NCI-H1105 (cell line): ENCODE measurements at places on chromosomes 4 and X.
A peak's percentile ranks its signal among the peaks of the same experiment; 100 is the strongest.

- DNase-seq: no peak
These were observed 6.9 kb downstream of the FABP2 start for GRCh38 chr4:119315036-119315435.

DNA sequence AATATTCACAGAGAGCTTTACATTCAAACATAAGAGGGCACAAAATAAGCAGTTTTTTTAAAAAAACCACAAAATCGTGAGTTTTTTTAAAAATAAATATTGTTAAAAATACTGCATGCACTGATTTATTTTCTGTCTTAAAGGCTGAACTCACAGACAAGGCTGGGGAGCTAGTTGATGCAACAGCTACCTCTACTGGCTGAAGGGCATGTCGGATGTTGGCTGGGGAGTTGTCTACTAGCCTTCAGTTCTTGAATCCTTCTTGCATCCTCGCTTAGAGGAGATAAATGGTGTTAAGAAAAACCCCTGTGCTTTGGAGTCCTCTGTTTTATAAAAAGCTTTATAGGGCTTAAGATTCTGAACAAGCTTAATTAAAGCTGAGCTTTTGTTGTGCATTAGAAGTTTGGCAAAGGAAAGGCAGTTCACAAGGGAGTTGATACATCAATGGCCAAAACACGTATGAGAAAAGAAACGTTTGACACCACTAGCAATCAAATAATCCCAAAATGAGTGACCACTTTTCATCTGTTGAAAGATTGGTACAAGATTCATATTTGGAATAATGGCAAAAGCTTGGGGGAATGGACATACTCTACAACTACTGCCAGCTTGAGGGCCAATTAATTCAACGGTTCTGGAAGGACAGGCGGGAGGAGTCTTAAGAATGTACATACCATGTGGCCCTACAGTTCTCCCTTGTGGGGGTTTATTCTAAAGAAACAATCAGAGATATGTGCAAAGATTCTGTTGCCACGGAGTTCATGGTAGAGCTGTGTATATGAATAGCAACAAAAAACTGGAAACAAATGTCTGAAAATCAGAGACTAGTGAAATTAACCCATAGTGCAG, 94.7 kb downstream of the SEL1L3 start:
- peak; percentile 12 for DNase-seq

- no peak for DNase-seq
These were observed 26.5 kb downstream of the DCHS2 start for GRCh38 chr4:154465085-154465484.

DNA sequence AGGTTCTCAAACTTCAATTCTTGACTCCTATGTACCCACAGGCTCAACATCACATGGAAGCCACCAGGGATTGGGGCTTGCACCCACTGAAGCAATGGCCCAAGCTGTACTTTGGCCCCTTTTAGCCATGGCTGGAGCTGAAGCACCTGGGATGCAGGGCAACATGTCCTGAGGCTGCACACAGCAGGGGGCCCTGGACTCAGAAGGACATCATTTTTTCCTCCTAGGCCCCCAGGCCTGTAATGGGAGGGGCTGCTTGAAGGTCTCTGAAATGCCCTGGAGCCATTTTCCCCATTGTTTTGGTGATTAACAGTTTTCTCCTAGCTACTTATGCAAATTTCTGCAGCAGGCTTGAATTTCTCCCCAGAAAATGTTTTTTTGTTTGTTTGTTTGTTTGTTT, 465.1 kb upstream of the PCDH10 start:
- DNase-seq: no peak

GRCh38 chr4:8861576-8862295, 9.9 kb downstream of the HMX1 start:
- DNase-seq: peak; percentile 20

DNA sequence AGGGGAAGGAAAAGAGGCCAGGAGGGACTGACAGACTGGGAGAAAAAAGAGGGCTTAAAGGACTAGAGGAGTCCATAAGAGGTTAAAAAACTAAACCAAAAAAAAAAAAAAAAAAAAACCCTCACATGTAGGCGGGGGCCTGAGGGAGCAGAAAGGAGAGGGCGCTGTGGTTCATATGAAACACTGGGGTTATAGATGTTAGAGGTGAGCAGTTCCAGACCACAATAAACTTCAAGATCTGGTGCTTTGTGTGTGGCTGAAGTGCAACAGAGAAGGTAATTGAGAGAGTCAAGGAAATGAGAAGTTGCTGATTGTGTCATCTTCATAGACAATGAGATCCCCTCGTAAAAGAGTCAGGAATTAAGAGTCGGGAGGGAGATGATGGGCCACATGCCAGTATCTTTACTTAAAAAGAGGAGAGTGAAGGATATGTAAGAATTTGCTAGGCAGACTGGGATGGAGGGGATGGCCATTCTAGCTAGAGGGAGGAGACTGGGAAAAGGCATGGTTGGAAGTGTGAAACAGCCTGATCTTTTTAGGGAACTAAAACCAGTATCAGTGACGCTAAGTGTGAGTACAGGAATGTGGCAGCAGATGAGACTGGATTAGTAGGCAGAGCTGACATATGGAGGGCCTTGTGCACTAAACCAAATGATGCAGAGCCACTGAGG, 18.4 kb upstream of the OGT start:
- no peak for DNase-seq

DNA sequence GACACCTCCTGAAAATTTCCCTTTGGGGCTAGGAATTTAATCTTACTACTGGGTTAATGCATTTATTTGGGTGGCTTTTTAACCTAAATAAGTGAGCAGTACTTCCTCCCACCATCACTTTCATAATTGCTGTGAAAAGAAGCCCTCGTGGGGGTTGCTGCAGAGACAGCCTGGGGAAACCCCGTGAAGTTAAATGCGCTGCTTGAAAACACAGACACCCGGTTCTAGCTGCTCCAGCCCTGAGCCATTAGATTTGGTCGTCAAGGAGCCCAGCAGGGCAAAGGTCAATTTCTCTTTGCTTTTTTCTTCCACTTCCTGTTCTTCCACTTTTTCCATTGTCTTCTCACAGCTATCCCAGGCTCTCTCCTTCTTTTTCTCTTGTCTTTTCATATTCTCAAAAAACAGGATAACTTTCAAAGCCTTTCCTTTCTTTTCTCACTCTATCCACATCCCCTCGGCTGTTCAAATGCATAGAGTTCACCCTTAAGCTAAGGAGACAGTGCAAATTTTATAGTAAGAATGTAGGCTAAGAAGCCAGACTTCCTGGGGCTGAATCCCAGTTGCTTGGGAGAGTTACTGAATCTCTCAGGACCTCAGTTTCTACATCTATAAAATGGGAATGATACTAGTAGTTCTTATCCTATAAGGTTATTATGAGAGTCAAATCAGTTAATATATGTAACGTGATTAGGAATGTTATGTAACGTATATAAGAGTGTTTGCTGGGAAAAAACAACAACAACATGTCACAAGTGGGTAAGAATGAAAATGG, 91.5 kb upstream of the ZNF827 start:
- DNase-seq: no peak

GRCh38 chr4:156795727-156796126, 175.9 kb downstream of the PDGFC start:
- no peak for DNase-seq

GRCh38 chr4:145564540-145564939, 54.6 kb upstream of the MMAA start:
- no peak for DNase-seq

DNA sequence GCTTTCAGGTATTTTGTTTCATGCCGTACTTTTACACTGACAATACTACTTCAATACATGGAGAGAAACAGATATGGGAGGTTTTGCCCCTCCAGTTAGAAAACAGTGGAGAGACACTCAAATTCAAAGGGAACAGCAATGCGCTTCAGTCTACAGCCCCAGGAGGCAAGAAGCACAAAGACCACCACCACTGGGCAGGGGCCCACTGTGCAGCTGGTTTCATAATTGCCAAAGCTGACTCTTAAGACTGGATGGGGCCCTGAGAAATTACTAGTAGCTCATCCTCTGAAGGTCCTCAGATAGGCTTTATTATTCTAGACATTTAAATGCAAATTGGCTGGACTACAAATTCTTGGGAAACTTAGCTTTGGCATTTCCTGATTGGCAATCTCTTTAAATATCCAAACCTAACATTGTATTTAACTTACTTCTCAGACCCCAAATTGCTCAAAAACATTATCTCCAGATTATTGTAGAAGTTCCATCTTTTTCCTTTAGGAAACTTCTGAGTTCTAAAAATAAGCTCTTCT, 85.9 kb upstream of the GPR34 start:
- no peak for DNase-seq

- DNase-seq: no peak
These were observed 504.8 kb upstream of the BOD1L1 start for GRCh38 chr4:14132301-14132700.
